Forelimb muscle (tissue), 1 donor: ENCODE measurements at places on chromosomes 16 and 17.
A peak's percentile ranks its signal among the peaks of the same experiment; 100 is the strongest.

DNA sequence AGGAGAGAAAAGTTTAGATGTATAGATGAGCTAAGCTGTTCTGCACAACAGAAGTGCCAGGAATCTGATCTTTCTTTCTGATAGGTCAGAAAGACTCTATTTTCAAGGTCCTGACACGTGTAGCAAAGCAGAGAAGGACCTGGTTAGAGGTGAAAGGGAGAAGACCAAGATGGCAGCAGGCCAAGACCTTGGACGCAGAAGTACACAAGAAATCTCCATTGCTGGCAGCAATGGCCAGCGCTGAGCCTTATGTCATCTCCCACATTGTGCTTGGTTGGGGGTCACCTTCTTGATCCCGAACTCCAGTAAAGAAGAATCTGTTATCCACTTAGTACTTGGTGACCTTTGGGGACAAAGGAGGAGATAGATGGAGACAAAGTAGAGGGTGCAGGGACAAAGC lies 41.8 kb upstream of the AKAP1 start:
- no peak for DNase-seq

DNA sequence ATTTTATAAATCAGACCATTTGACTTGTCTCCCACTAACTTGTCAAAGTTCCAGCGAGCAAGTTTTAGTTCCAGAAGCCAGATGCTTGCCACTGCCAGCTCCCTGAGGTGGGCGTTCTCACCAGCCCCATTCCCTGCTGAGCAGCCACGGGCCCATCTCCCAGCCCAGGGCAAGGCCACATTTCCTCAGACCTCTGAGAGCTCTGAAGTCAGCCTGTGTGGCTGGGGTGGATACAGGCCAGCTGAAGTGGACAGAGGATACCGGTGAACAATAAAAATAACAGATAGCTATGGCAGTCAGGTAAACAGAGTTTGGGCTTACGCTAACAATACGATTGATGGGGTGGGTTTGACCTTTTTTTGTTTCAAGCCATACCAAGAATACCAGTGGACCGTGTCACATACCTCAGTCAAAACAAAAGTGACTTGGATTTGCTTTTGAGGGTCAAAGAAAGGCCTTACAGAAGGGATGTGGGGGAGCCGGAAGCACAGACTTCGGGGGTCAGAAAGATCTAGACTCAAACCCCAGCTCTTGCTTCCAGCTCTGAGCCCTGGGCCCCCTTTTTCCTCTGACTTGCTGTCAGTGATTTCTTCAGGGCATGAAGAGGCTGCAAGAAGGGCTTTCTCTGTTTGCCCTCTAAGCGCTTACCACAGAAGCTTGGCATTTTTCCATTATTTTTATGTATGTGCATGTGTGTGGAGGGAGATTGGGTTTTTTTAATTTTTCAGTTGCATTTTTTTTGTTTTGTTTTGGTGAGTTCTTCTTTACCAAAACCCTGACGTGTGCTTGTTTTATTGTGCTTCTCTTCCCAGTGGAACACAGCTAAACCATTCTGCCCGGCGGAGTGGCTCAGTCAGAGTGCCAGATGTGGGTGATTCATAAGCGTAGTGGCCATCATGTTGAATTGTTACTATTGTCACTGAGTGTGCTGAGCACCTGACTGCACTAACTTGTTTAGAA lies 109.9 kb downstream of the GNAO1 start:
- DNase-seq, result no peak

DNA sequence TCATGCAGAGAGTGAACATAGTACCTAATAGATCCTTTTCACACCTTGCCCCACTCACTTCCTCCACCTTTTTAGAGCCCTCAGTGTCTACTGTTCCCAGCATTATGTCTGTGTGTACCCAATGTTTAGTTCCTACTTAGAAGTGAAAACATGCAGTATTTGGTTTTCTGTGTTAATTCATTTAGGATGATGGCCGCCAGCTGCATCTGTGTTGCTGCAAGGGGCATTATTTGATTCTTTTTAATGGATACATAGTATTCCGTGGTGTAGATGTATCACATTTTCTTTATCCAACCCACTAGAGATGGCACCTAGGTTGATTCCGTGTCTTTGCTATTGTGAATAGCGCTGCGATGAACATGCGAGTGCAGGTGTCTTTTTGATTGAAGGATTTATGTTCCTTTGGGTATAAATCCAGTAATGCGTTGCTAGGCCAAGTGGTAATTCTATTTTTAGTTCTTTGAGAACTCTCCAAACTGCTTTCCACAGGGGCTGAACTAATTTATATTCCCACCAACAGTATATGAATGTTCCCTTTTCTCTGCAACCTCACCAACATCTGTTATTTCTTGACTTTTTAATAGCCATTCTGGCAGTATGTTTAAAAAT lies 47.1 kb downstream of the HLF start:
- no peak for DNase-seq

- DNase-seq, result no peak
Measured at GRCh38 chr17:2237950-2238349, 65.6 kb downstream of the SMG6 start.

- DNase-seq, result no peak
Measured at GRCh38 chr17:79338604-79339003, 264.0 kb downstream of the ENGASE start.

DNA sequence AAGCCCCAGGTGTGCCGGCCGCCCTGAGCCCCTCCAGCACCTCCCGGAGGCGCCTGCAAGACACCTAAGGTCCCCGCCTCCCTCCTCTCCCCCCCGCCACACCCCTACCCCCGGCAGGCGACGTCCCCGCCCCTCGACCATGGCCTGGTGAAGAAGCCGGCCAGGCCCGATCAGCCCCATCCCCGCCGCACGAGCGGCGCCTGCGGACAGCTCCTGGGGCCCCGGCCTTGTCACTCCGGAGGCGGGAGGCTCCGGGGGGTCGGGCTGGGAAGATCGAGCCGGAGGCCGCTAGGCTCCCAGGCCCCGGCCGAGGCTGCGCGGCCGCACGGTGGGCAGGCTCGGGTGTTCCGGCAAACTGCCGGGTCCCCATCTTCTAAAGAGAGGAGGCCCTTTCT lies 405 bp upstream of the ACE start:
- no peak for DNase-seq

DNA sequence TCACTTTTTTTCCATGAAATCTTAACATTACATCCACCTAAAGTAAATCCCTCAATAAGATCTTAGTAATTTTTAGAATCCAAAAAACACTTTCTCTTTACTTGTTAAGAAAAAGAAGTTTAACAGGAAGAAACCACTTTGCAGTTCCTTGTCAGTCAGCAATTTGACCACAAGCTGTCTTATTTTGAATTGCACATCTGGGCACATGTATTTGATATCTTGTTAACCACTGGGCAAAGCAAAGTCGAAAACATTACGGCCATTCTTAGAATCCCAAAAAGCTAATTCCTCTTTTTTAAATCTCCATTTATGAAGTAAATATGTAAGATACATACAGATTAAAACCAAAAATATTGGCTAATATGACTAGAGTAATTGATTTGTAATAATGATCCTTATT lies 1.1 kb downstream of the ABCA10 start:
- no peak for DNase-seq

- no peak for DNase-seq
Measured at GRCh38 chr17:18161207-18162145, 22.2 kb upstream of the ALKBH5 start.

DNA sequence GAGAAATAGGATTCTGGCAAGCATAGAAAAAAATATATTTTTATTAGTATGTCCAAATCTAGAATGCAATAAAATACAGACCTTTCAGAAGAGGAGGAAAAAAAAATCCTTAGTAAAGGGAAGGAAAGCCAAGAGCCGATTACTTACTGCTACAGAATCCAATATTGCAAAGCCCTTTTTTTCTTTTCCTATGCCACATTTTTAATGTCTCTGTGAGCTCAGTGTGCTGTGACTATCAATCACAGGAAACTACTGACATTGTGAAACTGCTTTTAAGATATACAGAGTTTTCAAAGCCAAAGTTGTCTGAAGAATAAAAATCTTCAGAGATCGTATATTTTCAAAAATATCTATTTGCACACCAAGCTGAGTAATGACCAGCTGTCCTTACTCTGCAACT lies 120.4 kb downstream of the CHD9NB start:
- no peak for DNase-seq

- DNase-seq, result no peak
Measured at GRCh38 chr16:27899736-27900135, 163.8 kb downstream of the GSG1L start.

DNA sequence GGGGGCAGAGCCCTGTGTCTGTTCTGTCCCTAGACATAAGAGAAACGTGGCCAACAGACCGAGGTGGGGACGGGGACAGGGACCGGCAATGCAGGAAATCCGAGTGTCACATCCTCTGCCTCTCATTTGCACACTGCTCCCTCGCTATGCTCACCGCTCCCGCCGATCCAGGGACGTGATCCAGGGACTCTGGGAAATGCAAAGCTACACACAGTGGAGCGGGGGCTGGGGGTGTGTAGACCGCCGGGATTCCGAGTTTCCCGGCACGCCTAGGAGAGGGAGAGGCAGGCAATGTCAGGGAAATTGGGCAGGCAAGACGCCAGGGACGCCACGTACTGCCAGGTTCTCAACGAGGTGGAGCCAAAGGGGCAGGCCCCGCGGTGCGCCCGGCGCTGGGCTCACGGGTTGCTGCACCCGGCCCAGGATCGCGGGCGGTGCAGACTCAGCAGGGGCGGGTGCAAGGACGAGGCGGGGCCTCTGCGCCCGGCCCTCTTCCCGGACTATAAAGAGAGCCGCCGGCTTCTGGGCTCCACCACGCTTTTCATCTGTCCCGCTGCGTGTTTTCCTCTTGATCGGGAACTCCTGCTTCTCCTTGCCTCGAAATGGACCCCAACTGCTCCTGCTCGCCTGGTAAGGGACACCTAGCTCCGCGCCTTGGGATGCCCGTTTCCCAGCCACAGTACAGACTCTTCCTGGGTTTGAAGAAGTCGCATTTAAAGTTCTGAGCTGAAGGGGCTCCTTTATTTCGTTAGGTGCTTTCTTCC lies at the start of gene MT1X:
Gene MT1X (plus strand): TSS at position 532 of the 764 bp plus-strand sequence. CDS start 71 bp downstream, at position 603.
- DNase-seq, result peak; percentile 47

DNA sequence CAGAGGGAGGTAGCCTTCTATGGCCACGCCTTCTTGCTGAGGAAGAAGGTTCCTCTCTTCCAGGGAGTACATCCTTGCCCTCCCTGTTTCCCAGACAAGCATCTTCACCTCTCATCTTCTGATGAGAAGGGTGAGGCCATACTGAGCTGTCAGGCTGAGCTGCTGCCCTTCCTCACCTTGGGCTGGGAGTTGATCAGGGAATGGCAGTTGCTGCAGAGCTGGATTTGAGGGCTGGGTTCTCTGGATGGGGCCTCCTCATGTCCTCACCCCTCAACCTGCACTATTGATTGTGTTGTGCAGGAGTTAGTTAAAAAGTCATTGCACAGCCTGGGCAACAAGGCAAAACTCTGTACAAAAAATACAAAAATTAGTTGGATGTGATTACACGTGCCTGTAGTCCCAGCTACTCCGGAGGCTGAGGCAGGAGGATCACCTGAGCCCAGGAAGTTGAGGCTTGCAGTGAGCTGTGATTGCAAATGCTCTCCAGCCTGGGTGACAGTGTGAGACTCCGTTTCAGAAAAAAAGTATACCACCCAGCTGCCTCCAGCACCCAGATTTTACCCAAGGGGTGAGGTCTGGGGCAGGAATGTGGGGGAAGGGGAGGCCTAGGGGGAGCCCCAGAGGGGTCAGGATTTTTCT lies 2.0 kb downstream of the ERBB2 start:
- DNase-seq, result no peak

- DNase-seq, result peak; percentile 39
Measured at GRCh38 chr17:3879186-3879585, 13.7 kb downstream of the CAMKK1 start.

- no peak for DNase-seq
Measured at GRCh38 chr17:4833941-4834680, 971 bp downstream of the MINK1 start.

DNA sequence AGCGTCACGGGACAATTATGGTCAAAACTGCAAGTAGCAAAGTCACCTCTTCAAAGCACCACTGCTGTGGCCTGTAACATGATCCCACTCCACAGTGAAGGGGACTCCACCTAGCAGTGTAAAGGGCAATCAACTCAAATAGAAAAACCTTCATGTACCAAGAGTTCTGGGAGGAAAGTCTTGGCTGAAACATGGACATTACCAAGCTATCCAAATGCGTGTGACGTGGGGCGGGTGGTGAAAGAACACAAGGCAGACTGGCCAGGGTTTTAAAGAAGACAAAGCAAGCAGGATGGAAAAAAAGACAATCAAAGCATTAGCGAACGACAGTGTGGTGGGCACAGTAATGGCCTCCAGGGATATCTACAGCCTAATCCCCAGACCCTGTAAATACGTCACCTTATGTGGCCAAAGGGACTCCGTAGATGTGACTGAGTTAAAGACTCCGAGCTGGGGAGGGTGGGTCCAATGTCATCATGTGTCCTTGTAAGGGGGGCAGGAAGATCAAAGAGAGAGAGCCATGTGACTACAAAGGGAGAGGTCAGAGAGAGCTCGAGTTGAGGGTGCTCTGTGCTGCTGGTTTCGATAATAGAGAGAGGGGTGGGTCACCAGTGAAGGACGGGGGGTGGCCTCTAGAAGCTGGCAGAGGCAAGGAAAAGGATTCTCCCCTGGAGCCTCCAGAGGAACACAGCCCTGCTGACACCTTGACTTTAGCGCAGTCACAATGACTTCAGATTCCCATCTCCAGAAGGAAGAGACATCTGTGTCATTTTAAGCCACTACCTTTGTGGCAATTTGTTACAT lies 6.0 kb downstream of the HSDL1 start:
- DNase-seq, result no peak

GRCh38 chr16:83619381-83620150 lies 188.2 kb upstream of the HSBP1 start:
- no peak for DNase-seq

DNA sequence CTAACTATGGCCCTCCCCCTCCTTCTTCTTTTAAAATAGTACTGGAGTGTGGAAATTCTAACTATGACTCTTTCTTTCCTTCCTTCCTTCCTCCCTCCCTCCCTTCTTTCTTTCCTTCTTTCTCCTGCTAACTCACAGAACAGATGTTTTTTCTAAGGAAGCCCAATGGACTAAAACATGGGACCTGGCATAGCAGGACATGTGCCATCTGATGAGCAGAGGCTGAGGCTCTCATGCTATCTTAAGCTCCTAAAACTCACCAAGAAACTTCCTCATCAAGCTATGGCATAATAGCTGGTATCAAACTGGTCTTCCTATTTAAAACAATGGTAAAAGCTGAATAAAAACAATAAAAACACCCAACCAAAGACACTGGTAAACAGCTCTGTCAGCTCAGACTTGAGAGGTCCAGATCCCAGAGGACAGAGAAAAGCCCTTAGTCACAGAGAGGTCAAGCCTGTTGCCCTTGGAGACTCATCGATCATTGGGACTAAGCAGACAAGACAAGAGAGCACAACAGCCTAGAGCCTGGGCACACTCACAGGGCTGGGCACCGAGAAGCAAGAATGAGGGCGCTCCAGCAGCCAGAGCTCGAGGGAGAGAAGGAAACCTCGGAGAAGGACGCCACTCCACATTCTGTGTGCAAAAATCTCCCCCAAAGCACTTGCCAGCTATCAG lies 27.6 kb downstream of the SLC38A10 start:
- no peak for DNase-seq

GRCh38 chr16:16075488-16076422 lies 126.3 kb downstream of the ABCC1 start:
- no peak for DNase-seq

GRCh38 chr17:64058621-64059020 lies 38.2 kb upstream of the ICAM2 start:
- DNase-seq, result no peak
